ENCODE measurements at places on chromosomes 11 and 22. TPM values are rescaled to one million over a fixed set of nuclear protein-coding genes. Genes with fewer than 3 reads are reported as not detected.

The TMPRSS13 gene
- total RNA-seq, result not detected

DNA sequence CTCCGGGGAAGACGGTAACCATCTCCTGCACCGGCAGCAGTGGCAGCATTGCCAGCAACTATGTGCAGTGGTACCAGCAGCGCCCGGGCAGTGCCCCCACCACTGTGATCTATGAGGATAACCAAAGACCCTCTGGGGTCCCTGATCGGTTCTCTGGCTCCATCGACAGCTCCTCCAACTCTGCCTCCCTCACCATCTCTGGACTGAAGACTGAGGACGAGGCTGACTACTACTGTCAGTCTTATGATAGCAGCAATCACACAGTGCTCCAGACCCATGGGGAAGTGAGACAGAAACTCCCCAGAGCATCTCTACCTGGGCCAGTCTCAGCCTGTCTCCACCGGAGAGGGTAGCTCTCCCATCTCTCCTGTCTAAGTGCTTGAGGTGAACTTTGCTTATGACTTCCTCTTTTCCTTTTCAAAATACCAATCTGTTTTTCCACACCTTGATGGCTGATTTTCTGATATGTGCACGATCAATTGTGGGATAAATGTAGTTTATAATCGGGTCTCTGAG lies 48.5 kb upstream of the VPREB1 start:
- DNase-seq, result no peak

- DNase-seq, result no peak
These were observed 11.1 kb downstream of the IGF2 start for GRCh38 chr11:2128130-2128510.

DNA sequence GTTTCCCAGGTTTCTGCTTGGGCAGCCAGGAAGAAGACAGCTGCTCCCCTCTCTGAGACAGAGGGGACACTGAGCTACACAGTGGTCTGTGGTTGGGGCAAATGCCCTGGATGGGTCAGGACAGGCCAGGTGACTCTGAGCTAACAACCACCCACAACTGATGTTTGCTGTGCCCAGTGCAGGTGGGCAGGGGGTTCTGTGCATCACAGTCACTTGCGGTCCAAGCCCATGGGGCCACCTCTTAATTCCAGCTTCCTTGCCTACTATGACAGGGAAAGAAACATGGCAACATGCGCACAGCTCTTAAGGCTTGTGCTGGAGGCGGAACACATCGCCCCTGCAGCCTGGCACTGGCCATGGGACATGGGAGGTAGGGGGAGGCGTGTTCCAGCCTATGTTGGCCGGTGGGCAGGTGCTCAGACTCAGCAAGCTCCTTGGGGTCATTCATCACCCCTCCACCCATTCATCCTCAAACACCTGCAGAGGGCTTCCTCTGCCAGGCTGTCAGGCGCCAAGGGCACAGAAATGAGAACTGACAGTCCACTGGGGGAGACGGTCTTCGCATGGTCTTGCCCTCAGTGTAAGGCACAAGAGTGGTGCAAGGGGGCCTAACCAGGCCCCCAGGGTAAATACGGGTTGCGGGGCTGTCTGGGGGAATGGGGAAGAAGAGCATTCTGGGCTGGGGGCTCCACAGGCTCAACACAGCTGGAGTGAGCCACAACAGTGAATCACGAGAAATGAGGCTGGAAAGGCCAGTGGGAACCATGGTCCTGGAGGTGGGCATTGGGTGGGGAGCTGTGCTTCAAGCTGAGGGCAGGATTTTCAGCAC lies 55.6 kb downstream of the ARFGAP3 start:
- DNase-seq, result no peak

DNA sequence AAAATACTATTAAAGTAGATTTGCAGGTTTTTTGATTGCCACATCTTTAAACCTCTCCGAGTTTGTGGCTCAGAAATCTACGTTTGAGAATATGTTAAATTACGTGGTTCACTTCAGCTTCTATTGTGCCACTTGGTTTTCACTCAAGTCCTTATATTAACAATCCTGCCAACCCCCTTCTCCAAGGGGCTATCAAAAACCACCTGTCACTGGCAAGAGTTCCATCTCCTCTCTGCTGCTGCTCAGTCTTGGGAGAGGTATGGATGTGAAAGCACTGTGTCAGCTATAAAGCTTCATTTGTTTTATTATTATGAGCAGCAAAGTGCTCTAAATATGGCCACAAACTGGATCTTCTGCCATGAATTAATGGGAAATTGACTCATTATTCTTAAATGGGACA lies 197.5 kb upstream of the NARS2 start:
- no peak for DNase-seq

The BATF2 gene
- total RNA-seq, result 1.3 TPM

GRCh38 chr11:12253843-12254281 lies 123.5 kb upstream of the PARVA start:
- DNase-seq, result no peak

GRCh38 chr22:31826443-31826842 lies 72.6 kb downstream of the DEPDC5 start:
- DNase-seq, result no peak

The SLC22A12 gene
- total RNA-seq, result not detected

- no peak for DNase-seq
These were observed 43.5 kb upstream of the DAGLA start for GRCh38 chr11:61636676-61637075.

DNA sequence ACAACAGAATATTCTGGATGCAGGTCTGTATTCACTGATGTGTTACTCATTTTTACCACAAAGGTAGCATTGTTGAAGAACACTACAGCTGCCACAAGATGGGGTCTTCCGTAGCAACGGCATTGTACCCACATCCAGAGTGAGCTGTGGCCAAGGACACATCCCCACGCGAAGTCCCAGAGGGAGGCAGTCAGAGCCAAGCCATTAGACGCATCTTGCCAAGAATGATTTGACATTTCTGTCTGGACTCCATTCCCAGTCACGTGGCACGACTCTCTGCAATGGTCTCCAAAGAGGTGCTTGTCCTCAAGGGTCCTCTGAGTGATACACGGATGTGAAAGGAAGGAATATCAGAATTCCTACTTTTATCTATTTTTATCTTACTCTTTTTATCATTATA lies 15.5 kb downstream of the OPCML start:
- DNase-seq, result no peak

- DNase-seq, result no peak
These were observed 663.4 kb upstream of the TENM4 start for GRCh38 chr11:80104191-80104590.

- DNase-seq, result no peak
These were observed 23.7 kb upstream of the ARFGAP3 start for GRCh38 chr22:42880815-42881214.

The CD3E gene
- 0.60 TPM for total RNA-seq

DNA sequence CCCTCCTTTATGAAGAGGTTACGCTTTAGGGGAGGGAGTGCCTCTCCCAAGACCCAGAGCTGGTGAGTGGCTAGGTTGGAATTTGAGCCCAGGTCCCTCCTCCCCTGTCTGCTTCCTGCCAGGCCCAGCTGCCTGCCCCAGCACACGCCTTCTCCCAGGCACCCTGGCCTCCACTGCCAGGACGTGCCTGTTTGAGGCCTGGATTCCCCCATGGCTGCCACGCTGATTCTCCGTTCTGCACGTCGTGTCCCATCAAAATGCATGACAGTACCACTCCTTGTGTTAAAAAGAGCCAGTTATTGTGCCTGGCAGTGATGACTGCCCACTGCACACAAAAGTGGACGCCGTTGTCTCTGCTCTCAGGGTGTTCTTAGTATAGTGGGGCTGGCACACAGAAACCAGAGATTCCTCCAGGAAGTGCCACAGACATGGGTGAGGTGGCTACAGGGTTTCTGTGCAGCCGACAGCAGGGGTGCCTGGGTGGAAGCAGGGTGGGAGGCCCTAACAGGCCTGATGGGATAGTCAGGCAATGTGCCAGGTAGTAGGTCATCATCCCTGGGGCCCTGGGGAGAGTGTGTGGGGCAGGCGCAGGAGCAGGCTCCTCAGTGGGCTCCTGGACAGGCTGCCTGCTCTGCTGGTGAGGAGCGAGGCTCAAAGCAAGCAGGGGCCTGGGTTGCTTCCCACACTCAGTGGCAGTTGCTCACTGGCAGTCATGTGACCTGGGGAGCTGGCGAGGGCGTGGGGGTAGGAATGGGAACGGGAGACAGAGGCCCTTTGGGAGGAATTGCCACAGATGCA lies 24.2 kb downstream of the MED15 start:
- peak; percentile 46 for DNase-seq

- no peak for DNase-seq
These were observed 93.9 kb downstream of the C11orf91 start for GRCh38 chr11:33606762-33607161.

DNA sequence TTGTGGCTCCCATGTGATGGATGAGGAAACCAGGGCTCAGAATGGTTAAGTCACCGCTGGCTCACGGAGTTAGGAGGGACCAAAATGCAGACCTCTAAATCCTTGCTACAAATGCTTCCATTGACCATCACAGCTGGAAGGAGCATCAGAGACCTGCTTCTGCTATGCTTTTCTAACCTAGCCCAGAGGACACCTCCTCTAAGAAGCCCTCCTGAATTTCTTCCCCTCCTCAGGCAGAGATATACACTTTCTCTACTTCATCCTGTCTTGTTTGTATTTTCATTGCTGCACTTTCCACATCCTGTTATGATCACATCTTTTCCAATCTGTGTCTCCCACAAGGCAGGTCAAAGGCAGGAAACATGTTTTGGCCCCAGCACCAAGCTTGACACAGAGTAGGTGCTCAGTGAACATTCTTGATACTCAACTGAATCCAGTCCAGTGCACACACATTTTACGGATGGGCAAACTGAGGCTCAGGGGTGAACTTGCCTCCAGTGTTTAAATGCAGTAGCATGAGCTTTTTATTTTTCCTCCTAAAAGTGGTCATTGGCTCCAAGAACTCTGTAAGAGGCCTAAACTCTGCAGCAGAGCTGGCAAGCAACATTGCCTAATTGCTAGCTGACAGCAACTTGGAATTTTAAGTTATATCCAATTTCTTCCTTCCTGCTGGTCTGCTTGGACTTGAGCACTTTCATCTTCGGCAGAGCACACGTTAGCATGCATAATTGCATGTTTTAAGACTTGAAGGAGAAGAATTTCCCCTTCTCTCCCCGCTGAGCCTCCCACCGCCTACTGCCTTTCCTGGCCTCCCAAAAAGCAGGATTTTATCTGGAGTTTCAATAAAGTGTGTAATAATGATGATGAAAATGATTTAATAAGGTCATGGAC lies 12.7 kb downstream of the SCUBE1 start:
- DNase-seq, result no peak

The CEP126 gene
- total RNA-seq, result 1.5 TPM

DNA sequence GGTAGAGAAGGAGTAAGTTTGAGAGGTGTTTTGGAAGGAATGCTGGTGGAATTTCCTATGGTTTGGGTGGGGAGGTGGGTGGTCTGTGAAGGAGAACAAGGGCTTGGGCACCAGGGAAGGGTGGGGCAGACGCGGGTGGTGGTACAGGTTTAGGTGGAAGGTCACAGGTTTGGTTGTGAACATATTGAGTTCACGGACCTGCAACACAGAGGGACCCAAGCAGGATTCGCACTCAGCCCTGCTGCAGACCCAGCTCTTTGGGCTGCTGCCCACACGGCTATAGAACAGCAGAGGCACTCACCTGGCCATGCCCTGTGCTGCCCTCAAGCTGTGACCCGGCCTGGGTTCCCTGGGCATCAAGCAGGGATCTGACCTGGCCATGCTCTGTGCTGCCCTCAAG lies 33.5 kb upstream of the EMID1 start:
- DNase-seq, result no peak

The CD3G gene
- total RNA-seq, result 0.16 TPM

- DNase-seq, result no peak
These were observed 19.4 kb upstream of the ACCSL start for GRCh38 chr11:44028401-44028800.

GRCh38 chr22:49244466-49245420 lies 582.9 kb downstream of the BRD1 start:
- DNase-seq, result no peak

- no peak for DNase-seq
These were observed 59.3 kb upstream of the TTLL12 start for GRCh38 chr22:43246188-43246587.

GRCh38 chr11:7551571-7551970 lies 37.8 kb downstream of the PPFIBP2 start:
- DNase-seq, result no peak

The JRKL gene
- 6.3 TPM for total RNA-seq

GRCh38 chr22:27404441-27404840 lies 397.1 kb downstream of the MN1 start:
- DNase-seq, result no peak

DNA sequence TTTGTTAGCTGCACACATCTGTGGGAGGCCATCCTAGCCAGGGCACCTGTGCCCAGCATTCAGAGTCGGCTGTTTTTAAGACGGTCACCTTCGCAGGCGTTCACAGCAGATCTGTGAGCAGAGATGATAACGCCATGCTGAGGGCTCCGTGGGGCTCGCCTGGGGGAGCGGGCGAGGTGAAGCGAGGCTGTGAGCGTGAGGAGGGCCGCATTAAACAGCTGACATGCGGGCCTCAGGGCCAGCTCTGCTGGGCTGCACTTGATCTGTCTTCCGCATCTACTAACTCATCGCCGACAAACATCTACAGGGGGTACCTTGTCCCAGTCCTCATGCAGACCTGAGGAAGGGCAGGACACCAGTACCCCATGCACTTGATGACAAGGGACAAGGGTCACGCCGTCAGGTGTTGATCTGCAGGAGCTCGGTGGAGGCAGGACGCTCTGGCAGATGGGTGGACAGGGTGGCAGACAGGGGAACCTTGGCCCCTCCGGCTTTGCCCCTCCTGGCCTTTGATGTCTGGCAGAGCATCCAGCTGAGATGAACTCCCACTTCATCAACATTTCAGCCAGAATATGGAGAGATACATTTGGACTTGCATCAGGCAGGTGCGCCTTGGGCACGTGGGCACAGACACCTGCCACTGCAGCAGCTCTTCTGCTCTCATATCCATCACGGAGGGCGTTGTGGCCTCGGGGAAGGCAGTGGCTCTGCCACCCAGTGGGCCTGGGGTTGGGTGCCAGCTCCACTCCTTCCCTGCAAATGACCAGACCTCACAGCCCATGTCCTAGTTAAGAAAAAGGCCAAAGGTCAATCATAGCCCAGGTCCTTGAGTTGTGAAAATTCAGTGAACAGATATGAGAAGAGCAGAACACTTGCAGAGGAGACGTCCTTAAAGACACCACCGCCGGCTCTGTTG lies 822.9 kb downstream of the BRD1 start:
- no peak for DNase-seq

DNA sequence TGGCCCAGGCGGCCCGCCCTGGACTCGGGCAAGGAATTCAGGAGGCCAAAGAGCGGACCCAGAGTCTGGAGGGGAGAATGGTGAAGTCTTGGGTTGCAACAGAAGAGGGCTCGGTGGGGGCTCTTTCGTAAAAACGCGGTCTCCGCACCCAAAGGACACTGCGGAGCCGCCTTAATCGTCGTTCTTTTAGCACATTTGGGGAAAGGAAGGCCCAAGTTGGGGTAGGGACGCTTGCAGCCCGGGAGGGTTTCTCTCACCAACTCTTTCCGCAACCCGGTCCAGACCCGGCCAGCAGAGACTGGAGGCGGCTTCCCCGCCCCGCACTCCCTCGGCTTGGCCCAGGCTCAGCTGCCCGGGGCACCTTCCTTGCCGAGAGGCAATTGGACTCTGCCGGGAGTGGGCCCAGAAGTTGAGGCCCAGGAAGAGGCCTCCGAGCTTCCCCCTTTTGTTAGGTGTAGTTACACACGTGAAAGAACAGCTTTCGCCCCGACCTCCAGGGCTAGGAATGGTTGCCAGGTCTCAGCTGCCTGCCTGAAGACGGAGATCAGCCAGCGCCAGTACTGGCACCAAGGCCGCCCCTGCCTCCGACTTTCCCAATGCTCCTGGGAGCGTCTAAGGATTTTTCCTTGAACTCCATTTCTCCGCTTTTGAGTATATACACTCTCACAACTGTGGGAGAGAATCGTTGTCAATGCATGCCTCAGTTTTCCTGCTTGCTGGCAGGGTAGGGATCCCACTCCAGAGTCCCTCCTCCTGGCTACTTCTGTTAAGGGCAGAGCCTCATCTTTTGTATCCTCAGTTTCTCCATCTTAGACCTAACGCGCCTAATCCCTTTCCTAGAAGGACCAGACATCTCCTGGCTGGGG lies 3.7 kb downstream of the ALX4 start:
- DNase-seq, result no peak
